Heart right ventricle (tissue), 16 donors: ENCODE measurements at places on chromosomes 7 and 10.

- no peak for DNase-seq
Observed at GRCh38 chr10:63374991-63375390, 90.8 kb downstream of the JMJD1C start.

GRCh38 chr10:44183667-44184632 is 200.9 kb downstream of the CXCL12 start:
- DNase-seq: no peak

DNA sequence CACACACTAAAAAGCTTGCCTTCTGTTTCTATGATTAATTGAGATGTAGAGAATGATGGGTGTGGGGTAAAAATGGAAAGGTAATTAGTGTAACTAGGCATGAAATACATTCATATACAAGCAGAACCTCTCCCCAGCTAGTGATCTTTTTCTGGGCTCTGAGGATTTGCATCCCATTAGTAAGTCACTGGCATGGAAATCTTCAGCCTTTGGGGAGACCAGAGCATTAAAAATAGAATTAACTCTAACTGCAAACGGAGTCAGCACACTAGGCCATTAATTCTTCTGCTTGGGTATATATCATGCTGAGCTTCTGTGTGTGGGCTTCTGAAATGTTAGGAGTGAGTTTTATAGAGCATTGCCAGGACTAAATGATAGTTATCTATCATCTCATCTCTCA is 128.9 kb downstream of the HDAC9 start:
- no peak for DNase-seq

DNA sequence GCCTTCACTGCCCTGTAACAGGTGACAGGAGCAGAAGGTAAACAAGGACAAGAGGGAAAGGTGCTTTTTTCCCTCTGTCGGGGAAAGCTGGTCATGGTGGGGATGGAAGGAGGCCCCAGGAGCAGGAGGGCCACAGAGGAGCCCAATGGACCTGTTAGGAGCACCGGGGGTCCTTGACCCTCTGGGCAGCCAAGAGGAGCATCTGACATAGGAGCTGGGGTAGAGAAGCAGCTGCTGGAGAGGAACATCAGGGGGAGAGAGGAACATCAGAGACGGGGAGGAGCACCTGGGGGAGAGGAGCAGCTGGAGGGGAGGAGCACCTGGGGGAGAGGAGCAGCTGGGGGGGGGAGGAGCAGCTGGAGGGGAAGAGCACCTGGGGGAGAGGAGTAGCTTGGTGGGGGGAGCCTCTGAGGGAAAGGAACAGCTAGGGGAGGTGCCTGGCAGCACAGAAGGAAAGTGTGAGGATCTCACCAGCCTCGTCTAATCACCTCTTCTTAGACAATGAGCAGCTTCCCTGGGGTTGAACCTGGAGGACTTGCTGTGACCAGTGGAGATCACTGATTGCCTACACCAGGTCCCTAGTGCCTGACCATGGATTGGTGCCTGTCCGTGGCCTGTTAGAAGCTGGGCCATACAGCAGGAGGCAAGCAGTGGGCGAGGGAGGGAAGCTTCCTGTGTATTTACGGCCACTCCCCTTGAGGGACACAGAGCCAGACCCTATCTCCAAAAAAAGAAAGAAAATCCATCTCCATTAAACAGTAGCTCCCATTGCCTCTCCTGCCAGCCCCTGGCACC is 37.6 kb downstream of the JAKMIP3 start:
- DNase-seq: no peak

GRCh38 chr7:151330181-151330580 is 11.4 kb upstream of the NUB1 start:
- no peak for DNase-seq

DNA sequence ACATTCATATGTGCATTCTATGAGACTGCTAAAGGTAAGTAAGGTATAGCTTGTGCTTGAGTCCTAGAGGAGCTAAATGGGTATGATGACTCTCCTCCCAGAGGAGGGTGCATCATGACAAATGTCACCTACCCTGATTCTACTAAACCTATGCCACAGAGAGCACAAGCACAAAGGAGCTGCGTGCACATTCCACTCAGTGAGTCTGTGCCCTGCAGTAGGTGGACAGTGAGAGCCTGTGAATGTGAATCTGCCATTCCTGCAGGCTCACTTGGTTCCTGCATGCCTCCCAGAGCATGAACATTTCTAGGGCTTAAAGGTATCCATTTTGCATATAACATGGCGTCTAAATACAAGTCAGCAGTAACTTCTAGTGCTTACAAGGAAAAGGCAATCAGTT is 46.8 kb downstream of the PRKAR2B start:
- DNase-seq: no peak

GRCh38 chr7:35420656-35421055 is 166.8 kb upstream of the TBX20 start:
- DNase-seq: no peak

DNA sequence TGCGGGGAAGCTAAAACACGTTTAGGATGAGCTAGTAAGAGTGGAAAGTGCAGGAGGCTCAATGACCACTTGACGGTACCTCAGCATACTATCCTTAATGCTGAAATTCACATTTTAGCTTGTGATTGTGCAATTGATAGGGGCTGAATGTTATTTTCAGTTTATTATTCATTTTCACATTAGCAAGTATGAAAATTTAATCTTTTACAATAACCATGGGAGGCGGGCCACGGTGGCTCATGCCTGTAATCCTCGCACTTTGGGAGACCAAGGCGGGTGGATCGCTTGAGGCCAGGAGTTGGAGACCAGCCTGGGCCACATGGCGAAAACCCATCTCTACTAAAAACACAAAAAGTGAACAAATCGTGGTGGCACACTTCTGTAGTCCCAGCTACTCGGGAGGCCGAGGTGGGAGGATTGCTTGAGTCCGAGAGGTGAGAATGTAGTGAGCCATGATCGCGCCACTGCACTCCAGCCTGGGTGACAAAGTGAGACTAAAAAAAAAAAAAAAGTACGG is 22.0 kb upstream of the ANLN start:
- DNase-seq: no peak

- peak; percentile 69 for DNase-seq
Observed at GRCh38 chr7:80611779-80612178, 26.7 kb upstream of the CD36 start.

GRCh38 chr10:9035355-9035754 is 980.9 kb downstream of the GATA3 start:
- no peak for DNase-seq
